Stimulated activated CD4-positive, alpha-beta T cell treated with anti-CD3 and anti-CD28 coated beads, Interleukin-4, amount 100 ng/mL, for 4 hours (primary cell): ENCODE measurements at places on chromosomes 5 and 9.

- no peak for DNase-seq
Measured at GRCh38 chr9:130042406-130042884, 544 bp downstream of the FNBP1 start.

DNA sequence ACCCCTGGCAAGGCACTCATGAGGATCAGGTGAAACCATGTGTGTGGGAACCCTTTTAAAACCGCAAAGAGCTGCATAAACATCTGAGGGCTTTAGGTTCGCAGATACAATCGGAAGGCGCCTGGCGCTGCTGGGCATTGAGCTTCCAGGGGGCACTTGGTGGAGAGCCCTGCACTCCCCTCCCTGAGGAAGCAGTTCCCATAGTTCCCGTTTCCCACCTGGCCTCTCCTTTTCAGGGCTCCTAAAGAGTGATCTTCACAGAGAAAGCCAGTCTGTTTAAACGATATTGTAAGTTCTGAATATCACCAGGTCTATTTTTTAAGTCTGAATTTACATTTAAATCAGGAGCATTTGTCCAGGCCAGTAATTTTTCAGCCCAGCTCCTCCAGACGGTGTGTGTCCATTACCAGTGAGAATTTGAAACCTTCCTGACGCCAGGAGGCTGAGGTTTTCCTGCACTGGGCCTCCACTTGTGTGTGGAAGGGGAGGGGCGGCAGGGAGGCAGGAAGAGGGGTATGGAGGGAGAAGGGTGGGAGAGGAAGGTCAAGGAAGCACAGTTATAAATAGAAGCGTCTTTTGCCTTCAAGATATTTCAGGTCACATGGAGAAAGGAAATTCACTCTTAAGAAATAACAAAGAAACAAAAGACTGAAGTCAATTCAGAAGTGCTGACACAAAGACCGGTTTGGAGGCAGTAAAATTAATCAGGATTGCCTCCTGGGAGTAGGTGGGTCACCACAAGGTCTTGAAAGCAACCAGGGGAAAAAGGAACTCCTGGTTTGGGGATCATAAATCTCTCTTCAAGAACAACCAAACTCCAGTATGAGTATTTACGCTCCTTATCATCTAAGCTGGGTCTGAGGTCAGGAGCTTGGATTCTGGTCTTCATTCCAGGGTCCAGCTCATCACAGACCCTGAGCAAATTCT, 14.3 kb upstream of the MGAT1 start:
- no peak for DNase-seq

DNA sequence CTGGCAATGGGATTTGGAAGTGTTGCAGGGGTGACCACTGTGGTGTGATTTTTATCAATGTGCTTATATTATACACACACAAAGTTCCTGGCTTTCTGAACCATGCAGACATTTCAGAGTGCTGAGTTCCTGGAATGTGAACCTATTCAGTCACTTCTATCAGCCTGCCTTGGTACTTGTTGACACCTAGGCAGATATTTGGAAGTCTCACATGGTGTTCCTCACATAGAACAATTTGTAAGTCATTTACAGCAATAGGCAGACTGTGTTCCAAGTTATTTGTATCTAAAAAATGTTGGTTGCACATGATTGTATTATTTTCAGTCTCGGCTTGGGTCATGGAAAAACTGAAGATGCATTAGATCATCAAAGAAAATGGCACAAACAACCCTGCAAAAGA, 182.2 kb downstream of the SREK1 start:
- no peak for DNase-seq

GRCh38 chr9:89428901-89429890, 68.7 kb downstream of the SEMA4D start:
- no peak for DNase-seq

- DNase-seq, result no peak
Measured at GRCh38 chr9:110520120-110520701, 59.3 kb downstream of the SVEP1 start.

- DNase-seq, result no peak
Measured at GRCh38 chr5:142482207-142482606, 157.4 kb upstream of the SPRY4 start.

DNA sequence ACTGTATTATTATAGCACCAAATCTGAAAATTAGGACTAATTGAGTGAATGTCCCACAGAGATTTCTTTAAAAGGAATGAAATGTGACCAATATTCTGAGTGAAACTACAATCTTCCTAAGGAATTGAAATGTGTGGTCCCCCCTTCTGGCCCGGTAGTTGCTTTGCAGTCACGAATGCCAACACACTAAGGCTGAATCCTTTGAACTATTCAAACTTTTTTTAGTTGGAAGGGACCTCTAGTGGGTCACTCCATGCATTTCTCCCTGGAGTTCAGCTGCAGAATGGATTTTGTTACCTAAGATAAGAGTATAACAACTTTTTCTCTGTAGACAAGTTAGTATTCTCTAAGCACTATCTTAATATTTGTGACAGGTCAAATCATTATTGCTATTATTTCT, 2.8 kb downstream of the CDH6 start:
- no peak for DNase-seq

- DNase-seq, result no peak
Measured at GRCh38 chr9:12988258-12988657, 213.4 kb downstream of the LURAP1L start.

GRCh38 chr9:6195714-6196360, 19.8 kb upstream of the IL33 start:
- DNase-seq, result no peak
